ENCODE measurements at places on chromosomes 4 and X. TPM values are rescaled to one million over a fixed set of nuclear protein-coding genes. Genes with fewer than 3 reads are reported as not detected.

DNA sequence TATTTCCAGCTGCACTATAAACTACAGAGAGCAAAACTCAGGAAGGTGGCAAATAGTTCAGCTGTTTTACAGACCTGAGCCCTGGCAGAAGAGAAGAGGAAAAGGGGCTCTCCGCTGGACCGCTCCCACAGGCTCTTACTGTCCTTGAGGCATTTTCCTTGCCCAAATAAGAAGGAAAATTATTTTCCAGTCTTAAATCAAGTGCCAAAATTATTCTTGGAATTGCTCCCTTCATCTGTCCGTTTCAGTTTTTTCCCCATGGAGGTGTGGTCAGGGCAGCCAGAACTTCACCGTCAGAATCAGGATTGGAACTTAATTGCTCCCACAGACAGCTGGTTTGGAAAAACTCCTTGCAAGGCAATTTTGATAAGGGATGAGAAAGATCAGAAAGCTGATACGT is 35.2 kb upstream of the SPINK2 start:
- DNase-seq, result no peak

- DNase-seq, result no peak
Observed at GRCh38 chr4:22391551-22391950, 124.3 kb downstream of the ADGRA3 start.

- DNase-seq, result no peak
Observed at GRCh38 chr4:88458104-88458740, 1.3 kb downstream of the HERC5 start.

SLC38A5 gene
- 10.9 TPM for total RNA-seq

N4BP2 gene
- 8.8 TPM for total RNA-seq

Measured in omental fat pad (tissue), 4 donors.